ENCODE measurements at places on chromosomes 7 and 10.

- H3K36me3 ChIP-seq = peaks cover 10% of the 10 kb centered on the region
- H3K27ac ChIP-seq = no peak overlapping the region
- H3K4me3 ChIP-seq = no peak overlapping the region
- DNase-seq = no peak
- no peaks in the 10 kb centered on the region for H3K27me3 ChIP-seq
- no peaks in the 10 kb centered on the region for H3K4me1 ChIP-seq
Measured at GRCh38 chr7:7996568-7996967, 28.0 kb downstream of the GLCCI1 start.

GRCh38 chr7:151808400-151809145 lies 68.3 kb downstream of the PRKAG2 start:
- peaks cover under 1% of the 10 kb centered on the region for H3K27me3 ChIP-seq
- no peak overlapping the region for H3K27ac ChIP-seq
- no peaks in the 10 kb centered on the region for H3K36me3 ChIP-seq
- peaks cover 2% of the 10 kb centered on the region for H3K4me1 ChIP-seq
- H3K4me3 ChIP-seq = no peak overlapping the region

- no peaks in the 10 kb centered on the region for H3K36me3 ChIP-seq
- no peak overlapping the region for H3K27ac ChIP-seq
- no peaks in the 10 kb centered on the region for H3K4me1 ChIP-seq
- no peak overlapping the region for H3K4me3 ChIP-seq
- DNase-seq = no peak
Measured at GRCh38 chr7:18724318-18724717, 228.8 kb downstream of the HDAC9 start.

- H3K27me3 ChIP-seq = no peaks in the 10 kb centered on the region
- H3K4me3 ChIP-seq = no peak overlapping the region
- no peak for DNase-seq
- H3K36me3 ChIP-seq = no peaks in the 10 kb centered on the region
- no peak overlapping the region for H3K27ac ChIP-seq
- peaks cover under 1% of the 10 kb centered on the region for H3K4me1 ChIP-seq
Measured at GRCh38 chr7:143458263-143458662, 15.0 kb downstream of the TAS2R60 start.

GRCh38 chr7:117673367-117673766 lies 193.5 kb downstream of the CFTR start:
- H3K4me1 ChIP-seq = peaks cover 20% of the 10 kb centered on the region
- H3K36me3 ChIP-seq = no peaks in the 10 kb centered on the region
- peak; percentile 82 for DNase-seq
- peak overlapping the region; percentile 28 for H3K4me3 ChIP-seq
- H3K27ac ChIP-seq = no peak overlapping the region
- no peaks in the 10 kb centered on the region for H3K27me3 ChIP-seq

DNA sequence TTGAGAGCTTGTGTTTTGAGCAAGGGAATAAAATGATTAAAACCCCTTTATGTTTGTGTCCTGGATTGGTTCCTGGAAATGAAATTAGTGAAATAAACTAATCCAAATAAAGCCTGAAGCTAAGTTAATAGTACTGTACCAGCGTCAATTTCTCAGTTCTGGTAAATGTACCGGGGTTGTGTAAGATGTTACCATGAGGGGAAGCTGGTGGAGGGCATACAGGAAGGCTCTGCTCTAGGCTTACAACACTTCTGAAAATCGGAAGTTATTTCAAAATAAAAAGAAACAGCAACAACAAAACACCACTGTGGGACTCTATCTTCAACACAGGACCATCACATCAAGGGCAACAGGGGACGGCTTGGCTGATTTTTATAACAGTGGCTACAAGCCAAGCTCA lies 257.0 kb downstream of the CREB5 start:
- peaks cover 21% of the 10 kb centered on the region for H3K4me1 ChIP-seq
- H3K4me3 ChIP-seq = no peak overlapping the region
- DNase-seq = no peak

- no peak overlapping the region for H3K4me3 ChIP-seq
- no peaks in the 10 kb centered on the region for H3K4me1 ChIP-seq
- H3K36me3 ChIP-seq = no peaks in the 10 kb centered on the region
- DNase-seq = no peak
Measured at GRCh38 chr7:129574487-129574886, 37.0 kb upstream of the NRF1 start.

GRCh38 chr7:74164985-74165456 lies 9.1 kb upstream of the EIF4H start:
- H3K36me3 ChIP-seq = no peaks in the 10 kb centered on the region
- H3K27me3 ChIP-seq = no peaks in the 10 kb centered on the region
- H3K4me1 ChIP-seq = no peaks in the 10 kb centered on the region
- no peak overlapping the region for H3K27ac ChIP-seq

DNA sequence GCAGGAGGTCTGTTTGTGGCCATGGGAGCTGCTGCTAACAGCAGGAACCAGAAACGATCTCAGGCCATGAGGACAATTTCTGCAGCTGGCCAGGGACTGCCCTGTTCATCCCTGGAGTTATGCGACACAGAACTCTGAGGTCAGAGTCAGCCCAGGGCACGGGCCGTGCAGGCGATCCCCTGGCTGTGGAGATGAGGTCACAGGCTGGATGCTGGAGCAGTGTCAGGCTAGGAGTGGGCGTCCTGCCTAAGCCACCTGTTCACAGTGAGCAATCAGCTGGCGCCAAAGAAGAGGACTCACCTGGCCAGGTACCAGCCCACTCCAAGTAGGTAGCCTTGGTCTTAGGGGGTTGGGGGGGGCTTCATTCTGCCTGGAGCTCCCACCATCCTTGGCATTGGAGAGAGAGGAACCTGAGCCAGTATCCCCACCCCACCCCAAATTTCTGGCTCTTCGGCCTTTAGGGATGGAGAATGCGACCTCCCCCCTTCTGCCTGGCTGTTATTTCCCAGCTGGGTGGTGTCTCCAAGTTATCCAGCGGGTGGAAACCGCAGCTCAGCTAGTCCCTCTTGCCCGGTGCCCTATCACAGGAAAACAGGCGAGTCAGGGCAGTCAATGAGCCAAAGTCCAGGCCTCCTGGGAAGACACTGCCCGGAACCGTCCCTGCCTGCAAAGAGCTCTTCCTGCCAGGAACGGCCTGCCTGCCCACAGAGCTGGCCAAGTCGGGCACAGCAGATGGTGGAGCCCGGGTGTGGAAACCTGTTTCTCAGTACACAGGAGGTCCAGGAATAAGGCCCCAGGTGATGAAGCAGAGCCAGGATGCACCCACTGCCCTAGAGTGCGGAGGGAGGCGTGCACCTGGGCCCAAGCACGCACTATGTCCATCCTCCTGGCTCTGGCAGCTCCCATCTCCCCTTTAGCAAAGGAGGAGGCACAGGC lies 1.8 kb upstream of the TTYH3 start:
- H3K4me1 ChIP-seq = peaks cover 9% of the 10 kb centered on the region
- no peak overlapping the region for H3K4me3 ChIP-seq
- no peak overlapping the region for H3K27ac ChIP-seq
- DNase-seq = no peak
- no peaks in the 10 kb centered on the region for H3K36me3 ChIP-seq

DNA sequence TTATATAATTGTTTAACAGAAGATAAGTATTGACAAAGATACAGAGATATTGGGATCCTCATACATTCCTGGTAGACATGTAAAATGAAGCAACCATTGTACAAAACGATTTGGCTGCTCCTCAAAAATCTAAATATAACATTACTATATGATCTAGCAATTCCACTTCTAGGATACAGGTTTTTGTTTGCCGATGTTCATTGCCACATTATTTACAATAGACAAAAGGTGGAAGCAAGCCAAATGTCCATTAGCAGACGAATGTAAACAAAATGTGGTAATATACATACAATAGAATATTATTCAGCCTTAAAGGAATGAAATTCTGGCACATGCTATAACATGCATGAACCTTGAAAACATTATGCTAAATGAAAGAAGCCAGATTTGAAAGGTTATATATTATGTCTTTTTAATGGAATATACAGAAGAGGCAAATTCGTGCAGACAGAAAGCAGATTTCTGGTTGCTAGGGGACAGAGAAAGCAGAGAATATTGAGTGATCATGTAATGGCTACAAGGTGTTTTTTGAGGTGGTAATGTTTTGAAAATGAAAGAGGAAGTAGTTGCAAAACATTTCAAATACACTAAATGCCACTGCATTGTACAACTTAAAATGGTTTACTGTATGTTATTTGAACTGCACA lies 44.9 kb downstream of the POLR1F start:
- no peak overlapping the region for H3K27ac ChIP-seq
- no peaks in the 10 kb centered on the region for H3K36me3 ChIP-seq
- H3K27me3 ChIP-seq = peaks cover 15% of the 10 kb centered on the region
- H3K4me3 ChIP-seq = no peak overlapping the region
- no peaks in the 10 kb centered on the region for H3K4me1 ChIP-seq
- DNase-seq = no peak

DNA sequence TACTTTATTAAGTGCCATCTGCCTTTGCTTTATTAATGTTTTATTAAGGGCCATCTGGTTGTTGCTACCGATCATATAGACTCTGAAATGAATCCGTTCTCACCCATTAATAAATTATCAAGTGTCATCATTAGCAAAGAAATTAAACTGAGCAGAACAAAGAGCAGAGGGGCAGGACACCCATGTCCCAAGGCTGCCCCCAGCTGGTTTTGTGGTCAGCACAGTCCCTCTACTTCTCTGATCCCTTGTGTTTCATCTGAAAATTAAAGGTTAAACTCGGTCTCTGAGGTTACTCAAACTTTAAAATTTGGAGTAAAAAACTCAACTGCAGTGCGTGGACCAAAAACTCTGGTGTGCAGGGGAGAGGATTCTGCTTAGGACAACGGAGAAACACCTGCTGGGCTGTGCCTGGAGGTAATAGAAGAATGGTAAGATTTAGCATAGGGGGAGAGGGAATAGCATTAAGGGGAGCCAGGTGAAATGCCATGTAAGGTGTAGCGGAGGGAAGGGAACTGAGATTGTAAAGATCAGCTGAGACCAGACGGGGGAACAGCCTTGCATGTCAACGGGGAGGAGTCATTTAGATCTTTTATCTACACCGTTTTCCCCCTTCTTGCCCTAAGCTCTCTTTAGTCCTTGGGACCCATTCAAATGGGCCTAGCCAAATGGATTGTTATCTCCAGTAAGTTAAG lies 10.8 kb upstream of the GSDME start:
- H3K27ac ChIP-seq = no peak overlapping the region
- DNase-seq = no peak
- H3K36me3 ChIP-seq = no peaks in the 10 kb centered on the region

GRCh38 chr7:8408871-8409270 lies 24.5 kb upstream of the NXPH1 start:
- H3K36me3 ChIP-seq = no peaks in the 10 kb centered on the region
- H3K4me3 ChIP-seq = no peak overlapping the region
- H3K4me1 ChIP-seq = no peaks in the 10 kb centered on the region
- no peaks in the 10 kb centered on the region for H3K27me3 ChIP-seq
- no peak overlapping the region for H3K27ac ChIP-seq

DNA sequence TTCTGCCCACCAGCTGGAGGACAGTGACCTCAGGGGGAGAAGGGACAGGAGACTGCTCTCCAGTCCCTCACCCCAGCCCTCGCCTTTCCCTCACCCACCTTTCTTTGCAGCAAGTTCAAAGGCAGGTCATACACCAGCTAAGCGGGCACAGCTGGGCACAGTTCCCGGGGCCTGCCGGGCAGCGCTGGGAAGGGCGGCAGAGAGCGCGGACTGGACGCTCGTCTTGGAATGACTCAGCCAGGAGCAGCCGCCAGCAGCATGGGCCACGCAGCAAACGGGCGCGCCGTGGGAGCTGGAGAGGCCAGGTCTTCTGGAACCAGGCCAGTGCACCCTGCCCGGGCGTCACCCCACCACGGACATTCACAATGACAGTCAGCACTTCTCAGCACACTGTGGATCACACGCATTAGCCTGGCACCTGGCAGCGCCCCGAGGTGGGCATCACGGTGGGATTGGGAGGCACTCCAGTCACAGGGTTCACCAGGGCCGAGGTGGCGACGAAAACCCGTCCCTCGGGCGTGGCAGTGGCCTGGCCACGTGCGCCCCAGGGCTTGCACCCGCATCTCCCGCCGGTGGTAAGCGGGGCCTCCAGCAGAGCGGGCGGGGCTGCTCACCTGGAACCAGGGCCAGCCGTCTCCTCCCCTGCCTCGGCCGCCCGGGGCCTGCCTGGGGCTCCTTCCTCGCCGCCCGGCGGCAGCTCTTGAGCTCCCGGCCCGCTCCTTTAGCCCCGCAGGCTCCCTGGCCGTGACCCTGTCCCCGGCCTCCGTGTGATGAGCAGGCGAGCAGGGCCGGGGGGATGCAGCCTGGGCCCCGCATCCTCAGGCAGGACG lies 29.0 kb upstream of the WDFY4 start:
- no peak for DNase-seq
- H3K27me3 ChIP-seq = peaks cover 36% of the 10 kb centered on the region
- H3K27ac ChIP-seq = no peak overlapping the region
- H3K36me3 ChIP-seq = no peaks in the 10 kb centered on the region
- no peaks in the 10 kb centered on the region for H3K4me1 ChIP-seq

DNA sequence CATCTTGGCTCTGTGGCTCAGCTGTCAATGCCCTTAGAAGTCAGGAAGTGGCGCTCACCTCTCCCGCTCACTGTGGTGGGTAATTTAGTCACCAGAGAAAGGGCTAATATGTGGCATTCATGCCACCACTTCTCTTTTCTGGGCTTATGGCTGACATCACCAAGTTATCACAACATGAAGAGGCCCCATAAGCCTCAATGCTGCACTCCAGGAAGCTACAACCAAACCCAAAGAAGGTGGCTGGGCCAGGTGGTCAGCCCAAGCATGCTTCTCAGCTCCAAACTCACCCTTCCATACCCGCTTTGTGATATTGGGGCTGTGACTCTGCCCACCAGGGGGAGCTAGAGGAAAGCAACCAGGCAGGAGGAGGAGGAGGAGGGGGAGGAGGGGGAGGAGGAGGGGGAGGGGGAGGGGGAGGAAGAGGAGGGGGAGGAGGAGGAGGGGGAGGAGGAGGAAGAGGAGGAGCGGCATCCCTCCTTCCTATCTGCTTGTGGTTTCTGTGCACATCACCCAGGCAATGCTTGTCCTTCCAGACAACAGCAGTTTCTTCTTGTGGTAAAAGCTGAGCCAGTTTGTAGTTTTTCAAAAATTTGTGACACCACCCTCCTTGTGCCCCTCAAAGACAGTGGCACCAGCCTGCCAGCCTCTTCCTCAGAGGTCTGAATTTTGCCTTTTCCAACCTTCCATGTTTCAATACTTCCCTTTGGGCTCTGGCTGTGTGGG lies 42.1 kb downstream of the CYP26A1 start:
- H3K27ac ChIP-seq = no peak overlapping the region
- no peaks in the 10 kb centered on the region for H3K36me3 ChIP-seq
- no peak overlapping the region for H3K4me3 ChIP-seq
- peak; percentile 73 for DNase-seq

GRCh38 chr10:119362122-119362521 lies 154.8 kb downstream of the GRK5 start:
- DNase-seq = no peak
- H3K27me3 ChIP-seq = no peaks in the 10 kb centered on the region
- peaks cover 10% of the 10 kb centered on the region for H3K4me1 ChIP-seq
- no peak overlapping the region for H3K27ac ChIP-seq

DNA sequence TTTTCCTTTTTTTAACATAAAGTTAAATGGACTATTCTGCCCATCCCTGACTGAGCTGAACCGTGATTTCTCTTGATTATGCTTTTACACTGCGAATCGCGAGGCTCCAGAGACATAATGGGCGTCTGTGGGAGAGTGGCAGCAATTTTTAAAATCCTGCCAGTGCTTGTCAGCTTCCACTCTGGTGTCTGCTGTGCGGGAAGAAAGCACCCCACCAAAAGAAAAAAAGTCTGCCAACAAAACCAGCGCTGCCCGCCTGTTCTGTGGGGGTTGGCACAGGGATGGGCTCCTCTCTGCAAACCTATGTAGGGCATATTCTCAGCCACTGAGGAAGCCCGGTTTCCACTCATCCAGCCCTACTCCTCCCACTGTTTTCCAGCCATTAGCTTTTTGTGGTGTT lies 592.3 kb upstream of the GALNT17 start:
- H3K27ac ChIP-seq = no peak overlapping the region
- no peaks in the 10 kb centered on the region for H3K27me3 ChIP-seq
- no peaks in the 10 kb centered on the region for H3K36me3 ChIP-seq
- DNase-seq = no peak
- H3K4me1 ChIP-seq = no peaks in the 10 kb centered on the region
- H3K4me3 ChIP-seq = no peak overlapping the region
